Mucosa of gallbladder (tissue), 1 donor: ENCODE measurements at places on chromosomes 7 and 10.

DNA sequence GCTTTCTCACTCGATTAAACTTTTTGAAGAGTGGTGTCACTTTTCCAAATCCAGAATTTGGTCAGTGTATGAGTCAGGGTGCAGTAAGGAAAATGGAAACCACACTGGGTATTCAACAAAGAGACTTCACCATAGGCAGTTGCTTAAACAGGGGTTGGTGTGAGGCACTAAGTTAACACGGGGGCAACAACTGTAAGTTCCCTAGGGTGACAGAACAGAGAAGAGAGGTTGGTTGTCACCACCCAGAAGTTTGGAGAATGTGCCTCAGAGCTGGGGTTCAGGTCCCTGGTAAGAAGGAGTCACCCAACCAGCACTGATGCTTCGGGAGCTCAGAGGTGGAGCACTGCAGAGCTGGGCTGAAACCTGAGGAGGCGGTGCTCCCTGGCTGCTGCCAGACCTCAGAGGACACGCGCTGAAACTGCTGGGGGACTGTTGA is 170.4 kb downstream of the ARID5B start:
- no peak for DNase-seq

DNA sequence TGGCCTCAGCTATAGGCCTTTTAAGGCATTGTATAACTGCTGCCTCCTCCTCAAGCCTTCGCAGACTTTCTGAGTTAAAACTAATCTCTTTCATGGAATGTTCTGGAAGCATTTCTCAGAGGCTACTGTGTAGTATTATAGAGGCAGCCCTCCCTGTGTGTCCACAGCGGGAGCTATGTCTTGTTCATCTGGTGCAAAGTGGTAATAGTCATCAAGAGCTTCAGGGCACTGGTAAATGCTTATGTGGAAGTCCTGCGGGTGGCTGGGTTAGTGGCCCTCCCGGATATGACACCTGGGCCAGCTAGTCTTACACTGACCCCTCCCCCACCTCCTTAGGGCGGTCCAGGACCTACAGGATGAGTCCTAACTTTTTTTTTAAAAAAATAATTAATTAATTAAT is 2.2 kb upstream of the ABHD11 start:
- no peak for DNase-seq

DNA sequence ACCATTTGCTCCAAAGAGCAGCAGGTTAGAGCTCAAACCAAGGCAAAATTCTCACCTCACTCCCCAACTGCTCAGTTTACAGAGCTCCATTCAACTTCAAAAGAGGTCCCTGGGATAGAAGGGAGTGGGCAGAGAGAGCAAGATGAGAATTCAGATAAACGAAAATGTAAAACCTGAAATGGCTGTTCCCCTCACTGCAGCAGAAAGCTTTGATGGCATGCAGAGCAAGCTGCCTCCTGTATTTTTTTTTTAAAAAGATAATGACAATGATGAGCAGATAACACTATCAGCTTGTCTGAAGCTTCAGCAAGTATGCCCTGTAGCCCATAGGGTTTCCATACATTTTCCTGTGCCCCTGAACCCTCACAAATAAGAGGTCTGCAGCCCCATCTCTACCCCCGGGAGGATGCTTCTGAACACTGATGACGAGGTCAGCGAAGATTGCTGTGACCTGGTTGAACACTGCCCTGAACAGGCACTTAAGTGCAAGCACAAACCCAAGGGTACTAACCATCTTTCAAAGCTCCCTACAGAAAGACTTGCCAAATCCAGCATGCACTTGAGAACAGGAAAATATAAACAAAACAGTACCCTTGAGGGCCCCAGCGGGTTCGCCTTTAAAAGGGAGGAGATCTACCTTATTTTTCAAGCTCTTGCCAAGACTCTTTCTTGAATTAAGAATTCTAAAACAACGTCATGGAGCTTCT is 81.3 kb downstream of the GLI3 start:
- DNase-seq, result no peak

GRCh38 chr7:44776211-44776610 is 20.3 kb upstream of the PPIA start:
- DNase-seq, result no peak
